ENCODE measurements at places on chromosomes 13 and 19.
A peak's percentile ranks its signal among the peaks of the same experiment; 100 is the strongest.

- no peak for DNase-seq
Measured at GRCh38 chr13:44074611-44075010, 194.9 kb downstream of the LACC1 start.

GRCh38 chr13:69828527-69828926 is 279.1 kb upstream of the ATXN8OS start:
- DNase-seq: no peak

- no peak for DNase-seq
Measured at GRCh38 chr19:8935460-8935859, 74.7 kb downstream of the MUC16 start.

DNA sequence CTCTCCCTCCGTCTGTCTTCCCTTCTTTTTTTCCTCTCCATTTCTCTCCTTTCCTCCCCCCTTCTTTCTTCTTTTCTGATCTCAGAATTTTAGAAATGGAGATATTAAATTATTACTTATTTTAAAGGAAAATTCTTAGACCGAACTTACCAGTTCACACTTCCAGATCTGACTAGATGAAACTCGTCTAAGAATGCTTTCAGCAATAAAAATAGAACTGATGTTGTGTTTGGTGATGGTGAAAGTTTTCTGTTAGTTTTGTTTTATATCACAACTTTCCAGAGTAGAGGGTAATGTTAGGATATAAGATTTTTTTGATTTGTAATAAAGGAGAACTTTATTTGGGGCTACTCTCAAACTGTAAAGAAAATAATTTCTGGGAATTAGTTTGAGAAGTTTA is 29.9 kb downstream of the UCHL3 start:
- no peak for DNase-seq

DNA sequence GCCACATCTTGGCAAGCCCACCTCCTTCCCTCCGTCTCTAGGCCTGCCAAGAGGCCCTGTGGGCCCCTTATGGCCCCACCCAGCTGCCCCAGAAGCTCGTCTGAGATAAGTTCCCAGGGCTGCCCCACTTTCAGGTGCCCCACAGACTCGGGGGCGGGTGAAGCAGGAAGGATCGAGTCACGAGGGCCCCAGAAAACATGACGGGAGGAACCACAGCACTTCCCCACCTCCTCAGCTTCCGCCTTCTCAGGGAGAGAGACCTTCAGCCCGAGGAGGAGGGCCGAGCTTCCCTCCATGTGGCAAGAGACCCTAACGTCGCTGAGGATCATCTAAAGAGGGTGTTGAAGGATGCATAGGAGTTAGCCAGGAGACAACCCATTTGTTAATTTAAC is 4.5 kb upstream of the IL12RB1 start:
- peak; percentile 91 for DNase-seq

GRCh38 chr13:71922194-71922593 is 55.2 kb upstream of the DACH1 start:
- no peak for DNase-seq

- DNase-seq: peak; percentile 70
Measured at GRCh38 chr19:51450730-51451307, 7.4 kb downstream of the SIGLEC8 start.

DNA sequence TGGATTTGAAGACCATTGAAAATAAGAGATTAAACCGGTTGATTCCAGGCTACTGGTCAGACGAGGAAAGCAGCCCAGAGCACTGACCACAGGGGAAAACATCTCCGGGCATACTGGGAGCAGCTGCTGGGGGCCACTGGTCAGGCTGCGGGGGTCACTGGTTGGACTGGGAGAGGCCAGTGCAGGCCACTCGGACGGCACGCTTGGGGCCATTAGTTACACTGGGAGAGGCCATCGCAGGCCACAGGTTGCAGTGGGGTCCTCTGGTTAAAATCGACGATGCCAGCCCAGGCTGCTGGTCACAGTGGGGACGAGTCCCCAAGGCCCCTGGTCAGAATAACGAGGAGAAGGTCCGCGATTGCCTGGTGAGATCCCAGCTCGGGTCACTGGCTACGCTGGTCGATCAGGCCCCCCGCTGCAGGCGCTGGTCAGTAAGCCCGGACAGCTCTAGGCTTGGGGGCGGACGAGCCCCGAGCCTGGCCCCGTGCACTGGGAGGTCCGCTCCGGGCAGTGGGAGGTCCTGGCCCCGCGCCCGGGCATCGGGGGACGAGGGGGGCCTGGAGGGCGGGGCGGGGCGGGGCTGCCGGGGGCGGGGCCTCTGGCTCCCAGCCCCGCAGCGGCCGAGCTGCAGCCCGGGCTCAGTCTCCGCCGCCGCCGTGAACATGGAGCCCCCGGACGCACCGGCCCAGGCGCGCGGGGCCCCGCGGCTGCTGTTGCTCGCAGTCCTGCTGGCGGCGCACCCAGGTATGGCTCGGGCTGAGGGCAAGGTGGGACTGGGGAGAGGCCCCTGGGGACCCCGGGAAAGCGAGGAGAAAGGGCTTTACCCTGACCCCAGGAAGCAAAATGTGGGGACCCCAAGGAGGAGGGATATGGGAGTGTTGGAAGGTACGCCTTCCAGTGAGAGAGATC is at the start of gene BCAM:
Gene BCAM, plus strand, starts transcription at position 641 of the 909 bp plus-strand sequence. Its CDS starts 22 bp downstream, at position 663.
- DNase-seq: no peak

DNA sequence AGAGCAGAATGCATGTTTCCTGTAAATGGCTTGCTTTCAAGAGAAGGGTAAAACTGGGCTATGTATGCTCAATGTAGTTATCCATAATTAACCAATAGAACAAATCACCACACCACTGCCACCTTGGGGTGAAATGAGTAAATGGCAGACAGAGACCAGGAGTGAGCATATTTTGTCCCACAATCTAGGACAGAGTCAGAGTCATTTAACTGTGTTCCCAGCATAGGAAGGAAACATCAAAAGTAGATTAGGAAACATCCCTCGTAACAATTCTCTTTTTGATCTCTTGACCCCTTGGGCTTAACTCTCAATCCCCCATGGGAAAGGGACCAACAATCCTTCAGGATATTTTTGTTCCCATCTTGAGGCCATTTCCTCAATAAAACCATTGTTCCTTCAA is 224.8 kb downstream of the NHLRC3 start:
- peak; percentile 54 for DNase-seq

DNA sequence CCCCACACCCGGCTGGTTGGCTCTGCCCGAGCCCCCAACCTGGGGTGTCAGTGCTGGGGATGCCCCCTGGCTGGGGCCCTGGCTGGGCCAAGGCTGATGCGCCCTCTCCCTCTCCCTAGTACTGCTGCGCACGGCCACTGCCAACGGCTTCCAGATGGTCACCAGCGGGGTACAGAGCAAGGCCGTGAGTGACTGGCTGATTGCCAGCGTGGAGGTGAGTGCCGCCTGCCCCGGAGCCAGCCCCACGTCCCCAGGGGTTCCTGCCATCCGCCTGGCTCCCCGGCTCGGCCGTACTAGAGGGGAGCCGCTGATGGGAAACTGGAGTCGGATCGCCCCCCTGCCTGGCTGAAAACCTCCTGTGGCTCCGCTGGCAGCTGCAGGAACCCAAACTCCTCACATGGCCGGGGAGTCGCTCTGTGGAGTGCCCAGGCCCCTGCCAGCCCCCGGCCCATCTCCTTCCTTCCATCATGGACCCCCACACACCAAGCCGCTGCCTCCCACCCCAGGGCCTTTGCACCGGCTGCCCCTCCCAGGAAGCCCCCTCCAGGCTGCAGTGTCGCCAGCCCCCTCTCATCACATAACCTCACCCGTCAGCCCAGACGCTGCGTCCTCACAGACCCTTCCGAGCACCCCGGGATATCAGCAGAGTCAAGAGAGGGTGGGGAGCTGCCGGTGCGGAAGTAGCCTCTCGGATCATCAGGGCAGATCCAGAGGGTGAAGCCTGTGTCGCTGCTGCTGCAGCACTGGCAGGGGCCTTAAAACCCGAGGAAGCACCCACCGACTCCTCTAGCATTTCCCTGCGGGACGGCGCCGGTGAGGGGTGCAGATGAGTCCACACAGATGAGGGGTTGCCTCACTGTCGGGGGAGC is 10.6 kb downstream of the NCLN start:
- DNase-seq: no peak

- DNase-seq: no peak
Measured at GRCh38 chr13:46685006-46685730, 111.8 kb downstream of the ESD start.

GRCh38 chr19:29836409-29836825 is 24.6 kb downstream of the CCNE1 start:
- DNase-seq: peak; percentile 70

DNA sequence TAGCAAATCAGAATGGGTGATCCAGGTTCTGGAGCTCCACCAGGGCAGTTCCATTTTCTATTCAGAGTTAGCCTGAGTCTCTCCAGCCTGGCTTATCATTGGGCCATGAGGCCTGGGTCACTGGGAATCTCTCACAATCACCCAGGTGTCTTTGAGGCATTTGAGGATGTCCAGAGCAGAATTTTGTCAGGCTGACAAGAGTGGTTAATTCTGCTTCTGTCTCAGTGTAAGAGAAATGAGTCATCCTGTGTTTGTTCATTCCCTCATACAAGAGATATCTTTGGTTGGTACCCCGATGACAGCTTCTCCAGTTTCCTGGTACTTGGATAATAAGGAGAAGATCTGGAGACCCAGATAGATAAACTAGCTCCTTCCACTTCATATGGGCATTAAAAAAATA is 10.4 kb downstream of the ZNF93 start:
- DNase-seq: no peak

DNA sequence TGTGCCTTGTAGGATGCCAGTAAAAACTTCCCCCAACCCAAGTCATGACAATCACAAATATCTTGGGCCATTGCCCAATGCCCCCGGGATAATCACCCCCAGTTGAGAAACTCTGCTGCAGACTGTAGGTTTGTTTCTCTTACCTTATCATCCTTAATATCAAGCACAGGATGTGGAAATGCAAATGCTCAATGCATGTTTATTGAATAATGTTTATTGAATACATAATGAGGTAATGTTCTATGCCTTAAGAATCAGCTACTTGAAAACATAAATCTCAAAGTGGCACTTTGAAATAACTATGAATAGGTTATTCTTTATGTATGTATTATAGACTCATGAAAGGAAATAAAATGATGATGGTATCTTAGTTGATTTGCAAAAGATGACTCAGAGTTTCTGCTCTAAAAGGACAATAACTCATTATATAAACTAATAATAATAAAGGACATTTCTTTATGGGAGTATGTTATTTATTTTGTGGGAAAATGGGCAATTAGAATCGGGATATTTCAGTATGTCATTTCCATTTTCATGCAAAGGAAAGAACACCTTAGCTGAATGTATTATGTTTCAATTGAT is 414.2 kb downstream of the EFNB2 start:
- no peak for DNase-seq

DNA sequence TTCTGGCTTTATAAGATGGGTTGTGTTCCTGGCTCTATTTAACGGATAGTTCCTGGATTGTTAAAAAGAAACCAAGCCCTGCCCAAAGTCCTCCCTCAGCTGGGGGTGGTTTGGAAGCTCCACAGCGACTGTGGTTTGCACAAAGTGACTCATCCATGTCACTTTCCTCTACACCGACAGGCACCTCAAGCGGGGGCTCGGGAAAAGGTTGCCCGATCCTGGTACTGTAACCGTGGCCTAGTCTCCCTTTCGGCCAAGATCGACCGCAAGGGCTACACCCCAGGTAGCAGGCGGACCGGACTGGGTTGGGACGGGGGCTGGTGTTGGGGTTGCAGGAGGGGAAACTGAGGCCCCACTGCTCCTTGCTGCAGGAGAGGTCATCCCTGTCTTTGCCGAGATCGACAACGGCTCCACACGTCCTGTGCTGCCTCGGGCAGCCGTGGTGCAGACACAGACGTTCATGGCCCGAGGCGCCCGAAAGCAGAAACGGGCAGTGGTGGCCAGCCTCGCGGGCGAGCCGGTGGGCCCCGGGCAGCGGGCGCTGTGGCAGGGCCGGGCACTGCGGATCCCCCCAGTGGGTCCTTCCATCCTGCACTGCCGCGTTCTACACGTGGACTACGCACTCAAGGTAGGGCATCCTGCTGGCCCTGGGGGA is 1.6 kb downstream of the ARRDC2 start:
- DNase-seq: peak; percentile 48

DNA sequence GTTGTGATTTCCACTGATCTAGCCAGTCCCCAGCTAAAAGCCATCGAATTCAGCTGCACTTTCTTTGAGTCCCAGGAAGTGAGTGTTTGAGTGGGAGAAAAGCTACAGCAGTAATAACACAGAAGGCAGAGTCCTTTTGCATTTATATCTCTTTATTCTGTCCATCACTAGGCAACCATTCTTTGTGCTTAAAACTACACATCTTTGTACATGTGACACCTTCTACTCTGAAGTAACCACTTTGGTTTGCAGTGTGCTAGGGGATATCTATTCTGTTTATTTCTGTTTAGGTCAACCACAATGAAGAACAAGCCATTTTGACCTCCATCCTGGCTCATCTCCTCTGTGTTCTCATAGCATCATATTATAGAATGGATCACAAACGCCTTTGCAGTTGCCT is 226.0 kb upstream of the SERP2 start:
- DNase-seq: no peak

- DNase-seq: no peak
Measured at GRCh38 chr13:102295316-102296048, 106.4 kb downstream of the FGF14 start.

DNA sequence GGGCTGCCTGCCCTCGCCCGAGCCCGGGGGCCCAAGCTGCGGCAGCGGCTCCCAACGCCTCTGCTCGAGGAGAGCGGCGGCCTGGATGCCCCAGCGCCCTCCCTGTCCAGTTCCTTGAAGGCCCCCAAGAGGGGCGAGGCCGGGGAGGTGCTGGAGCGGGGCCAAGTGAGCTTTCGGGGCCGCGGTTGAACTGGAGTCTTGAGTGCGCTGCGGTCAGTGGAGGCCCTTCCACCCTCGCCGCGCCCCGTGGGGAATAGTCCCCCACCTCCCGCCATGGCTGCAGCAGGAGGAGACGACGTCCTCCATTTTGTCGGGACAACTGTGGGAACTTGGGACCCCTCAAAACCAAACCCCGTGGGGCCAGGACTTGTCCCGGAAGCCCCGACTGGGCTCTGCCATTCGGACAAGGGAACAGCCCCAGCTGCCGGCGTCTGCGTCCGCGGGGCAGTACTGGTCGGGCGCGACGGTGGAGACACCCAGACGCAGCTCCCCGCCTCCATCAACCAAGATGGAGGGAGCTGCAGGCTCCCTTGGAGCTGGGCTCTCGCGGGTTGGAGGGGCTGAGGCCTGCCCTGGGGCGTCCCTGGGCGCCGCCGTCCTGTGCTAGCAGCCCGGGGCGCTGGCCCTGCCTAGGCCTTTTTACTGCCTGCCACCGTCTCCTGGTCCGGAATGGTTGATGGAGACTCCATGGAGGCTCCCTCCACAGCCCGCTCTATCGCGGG is 736 bp upstream of the ZMYM5 start:
- DNase-seq: peak; percentile 76

Data from stimulated activated CD8-positive, alpha-beta memory T cell treated with anti-CD3 and anti-CD28 coated beads, Interleukin-4, amount 100 ng/mL, for 48 hours (primary cell).